ENCODE measurements at places on chromosomes 7 and 10.

- no peak for DNase-seq
- H3K4me1 ChIP-seq, result no peaks in the 10 kb centered on the region
- H3K36me3 ChIP-seq, result peaks cover 50% of the 10 kb centered on the region
- H3K27ac ChIP-seq, result no peak overlapping the region
These were observed 33.4 kb downstream of the VWDE start for GRCh38 chr7:12370249-12370648.

- no peaks in the 10 kb centered on the region for H3K36me3 ChIP-seq
- H3K27ac ChIP-seq, result no peak overlapping the region
- H3K4me3 ChIP-seq, result no peak overlapping the region
- H3K27me3 ChIP-seq, result no peaks in the 10 kb centered on the region
- H3K4me1 ChIP-seq, result no peaks in the 10 kb centered on the region
These were observed 134.1 kb upstream of the C1GALT1 start for GRCh38 chr7:7048213-7048612.

GRCh38 chr7:143284591-143285469 is at the start of gene TMEM139:
TMEM139 (plus strand) TSS chr7:143284958; CDS start chr7:143285958, 1,000 bp downstream.
- H3K27ac ChIP-seq, result no peak within 1 kb of the TSS
- peaks cover 9% of the 10 kb centered on the region for H3K4me1 ChIP-seq
- peaks cover 20% of the 10 kb centered on the region for H3K36me3 ChIP-seq
- H3K27me3 ChIP-seq, result peaks cover 10% of the 10 kb centered on the region

DNA sequence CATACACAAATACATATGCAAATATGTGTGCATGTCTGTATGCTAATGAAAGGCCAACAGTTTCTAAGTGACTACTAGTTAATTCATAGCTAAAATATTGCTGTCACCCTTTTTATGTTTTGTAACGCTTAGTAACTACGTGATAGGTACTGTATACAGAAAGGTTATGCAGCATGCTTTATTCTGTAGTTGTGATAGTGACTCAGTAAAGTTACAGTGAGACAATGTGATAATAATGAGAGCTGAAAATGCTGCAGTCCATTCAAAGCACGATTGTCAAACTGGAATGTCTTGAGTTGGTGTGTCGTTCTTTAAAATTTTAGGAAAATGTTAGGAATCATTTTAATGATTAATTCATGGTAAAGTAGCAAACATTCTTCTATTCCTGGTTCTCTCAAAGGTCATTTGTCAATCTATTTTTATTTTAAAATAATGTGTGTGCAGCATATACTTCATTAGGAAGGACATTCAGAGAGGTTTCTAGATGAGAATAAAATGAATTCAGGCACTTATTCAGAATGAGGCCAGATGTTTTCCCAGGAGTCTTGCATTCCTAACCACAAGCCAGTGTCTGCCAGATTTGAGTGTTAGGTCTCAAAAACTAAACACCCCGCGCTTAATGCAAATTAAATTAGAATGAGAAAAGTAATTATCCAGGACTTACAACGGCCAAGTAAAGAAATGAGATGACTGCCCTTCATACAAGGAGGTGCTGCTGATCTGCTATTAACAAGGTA is 408.8 kb upstream of the FZD8 start:
- H3K27me3 ChIP-seq, result no peaks in the 10 kb centered on the region
- H3K4me1 ChIP-seq, result no peaks in the 10 kb centered on the region
- no peak overlapping the region for H3K27ac ChIP-seq
- H3K4me3 ChIP-seq, result no peak overlapping the region

DNA sequence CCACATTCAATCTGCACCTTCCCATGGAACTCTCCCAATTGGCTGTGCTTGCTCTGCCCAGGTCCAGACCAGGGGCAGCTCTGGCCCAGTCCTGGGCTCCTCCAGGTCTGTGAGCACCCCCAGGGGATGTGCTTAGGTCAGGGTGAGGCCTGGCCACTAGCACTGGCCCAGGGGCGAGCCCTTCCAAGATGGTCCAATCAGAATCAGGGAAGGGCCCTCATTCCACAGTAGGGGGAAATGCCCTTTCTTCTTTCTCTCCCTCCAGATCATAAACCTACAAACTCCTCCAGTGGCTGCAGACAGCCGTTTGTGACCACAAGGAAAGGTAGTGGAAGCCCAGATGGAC is 157.0 kb downstream of the PRKAG2 start:
- H3K27me3 ChIP-seq, result no peaks in the 10 kb centered on the region
- H3K36me3 ChIP-seq, result no peaks in the 10 kb centered on the region
- no peak overlapping the region for H3K4me3 ChIP-seq
- no peak for DNase-seq
- H3K27ac ChIP-seq, result no peak overlapping the region

- H3K4me3 ChIP-seq, result no peak overlapping the region
These were observed 38.6 kb upstream of the NPY start for GRCh38 chr7:24245362-24245761.

GRCh38 chr7:91618776-91619765 is 261.4 kb downstream of the MTERF1 start:
- DNase-seq, result no peak
- no peaks in the 10 kb centered on the region for H3K4me1 ChIP-seq
- no peaks in the 10 kb centered on the region for H3K36me3 ChIP-seq
- no peaks in the 10 kb centered on the region for H3K27me3 ChIP-seq
- no peak overlapping the region for H3K4me3 ChIP-seq

GRCh38 chr7:98802781-98803110 is 67.1 kb downstream of the TMEM130 start:
- H3K36me3 ChIP-seq, result no peaks in the 10 kb centered on the region
- no peak overlapping the region for H3K27ac ChIP-seq
- H3K4me1 ChIP-seq, result no peaks in the 10 kb centered on the region

GRCh38 chr10:72243822-72244437 is 27.9 kb upstream of the ASCC1 start:
- no peak overlapping the region for H3K4me3 ChIP-seq
- DNase-seq, result no peak
- H3K4me1 ChIP-seq, result peaks cover 5% of the 10 kb centered on the region
- no peak overlapping the region for H3K27ac ChIP-seq
- no peaks in the 10 kb centered on the region for H3K36me3 ChIP-seq

- no peak for DNase-seq
- no peaks in the 10 kb centered on the region for H3K36me3 ChIP-seq
- no peak overlapping the region for H3K27ac ChIP-seq
- H3K27me3 ChIP-seq, result no peaks in the 10 kb centered on the region
These were observed 346.5 kb downstream of the TYW1 start for GRCh38 chr7:67343114-67343513.

DNA sequence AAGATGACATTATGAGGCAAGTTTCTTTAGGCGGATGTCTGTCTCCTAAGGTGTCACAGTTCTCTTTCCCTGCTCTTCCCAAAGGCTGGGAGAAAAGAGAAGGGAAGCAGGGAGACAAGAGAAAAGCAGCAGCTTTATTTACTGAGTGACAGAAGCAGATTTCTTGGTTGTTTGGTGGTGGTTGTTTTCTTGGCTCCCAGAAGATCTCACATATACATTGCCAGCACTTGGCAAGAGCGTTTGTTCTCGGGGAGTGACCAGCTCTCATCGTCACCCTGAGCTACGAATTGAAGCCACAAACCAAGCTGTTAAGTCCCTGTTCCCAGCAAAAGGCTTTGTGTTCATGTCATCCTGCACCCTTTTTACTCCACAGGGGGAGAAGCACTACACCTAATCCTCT is 11.4 kb downstream of the CDHR3 start:
- no peaks in the 10 kb centered on the region for H3K36me3 ChIP-seq
- DNase-seq, result no peak
- peaks cover 2% of the 10 kb centered on the region for H3K4me1 ChIP-seq
- H3K4me3 ChIP-seq, result no peak overlapping the region
- no peaks in the 10 kb centered on the region for H3K27me3 ChIP-seq
- no peak overlapping the region for H3K27ac ChIP-seq

DNA sequence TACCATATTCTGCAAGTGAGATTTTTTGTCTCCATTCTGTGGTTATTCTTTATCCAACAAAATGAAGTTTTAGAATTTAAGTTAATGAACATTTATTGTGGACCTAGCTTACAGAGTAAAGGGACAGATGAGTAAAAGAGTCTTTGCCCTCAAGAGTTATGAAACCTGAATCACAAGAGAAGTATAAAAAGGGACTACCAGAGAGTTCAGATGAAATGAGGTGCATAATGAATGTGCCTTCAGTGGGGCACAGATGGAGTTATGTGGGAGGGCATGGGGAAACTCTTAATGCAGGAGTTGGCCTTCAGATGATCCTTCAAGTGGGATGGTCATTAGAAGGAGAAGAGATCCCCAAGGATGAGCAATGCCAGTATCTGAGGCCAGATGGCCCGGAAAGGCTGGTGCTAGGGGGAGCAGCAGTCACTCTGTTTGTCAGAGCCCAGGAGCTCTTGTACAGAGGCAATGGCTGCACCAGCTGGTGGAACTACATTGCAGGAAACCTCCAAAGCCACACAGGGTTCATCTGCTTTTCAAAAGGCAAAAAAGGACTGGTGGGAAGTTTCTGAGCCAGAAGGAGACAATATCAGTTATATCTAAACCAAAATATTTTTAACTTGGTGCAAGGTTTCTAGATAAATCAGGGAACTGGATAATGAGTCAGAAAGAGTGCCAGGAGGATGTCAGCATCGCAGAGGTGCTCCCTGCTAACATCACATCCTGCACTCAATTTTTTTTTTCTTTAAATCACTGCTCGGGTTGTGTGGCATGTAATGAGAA is 162.0 kb downstream of the KLF6 start:
- H3K4me1 ChIP-seq, result peaks cover 8% of the 10 kb centered on the region
- peaks cover 14% of the 10 kb centered on the region for H3K36me3 ChIP-seq
- no peak for DNase-seq
- H3K27me3 ChIP-seq, result no peaks in the 10 kb centered on the region

- H3K27ac ChIP-seq, result no peak overlapping the region
- DNase-seq, result no peak
- H3K4me1 ChIP-seq, result no peaks in the 10 kb centered on the region
- no peaks in the 10 kb centered on the region for H3K36me3 ChIP-seq
- no peaks in the 10 kb centered on the region for H3K27me3 ChIP-seq
- H3K4me3 ChIP-seq, result no peak overlapping the region
These were observed 9.6 kb downstream of the DGKB start for GRCh38 chr7:14892961-14893360.

GRCh38 chr7:25626451-25627131 is 398.3 kb upstream of the NPVF start:
- no peak overlapping the region for H3K4me3 ChIP-seq
- DNase-seq, result no peak
- H3K27ac ChIP-seq, result no peak overlapping the region

GRCh38 chr7:151888079-151889067 is 11.5 kb upstream of the PRKAG2 start:
- no peaks in the 10 kb centered on the region for H3K27me3 ChIP-seq
- H3K4me3 ChIP-seq, result no peak overlapping the region
- no peaks in the 10 kb centered on the region for H3K36me3 ChIP-seq
- no peaks in the 10 kb centered on the region for H3K4me1 ChIP-seq
- no peak overlapping the region for H3K27ac ChIP-seq
- DNase-seq, result no peak

GRCh38 chr10:72285972-72286521 is 12.3 kb downstream of the DDIT4 start:
- H3K36me3 ChIP-seq, result no peaks in the 10 kb centered on the region
- no peaks in the 10 kb centered on the region for H3K4me1 ChIP-seq
- no peaks in the 10 kb centered on the region for H3K27me3 ChIP-seq

GRCh38 chr10:71203716-71204115 is 8.7 kb upstream of the UNC5B start:
- H3K27me3 ChIP-seq, result no peaks in the 10 kb centered on the region
- no peak for DNase-seq
- no peak overlapping the region for H3K27ac ChIP-seq
- no peaks in the 10 kb centered on the region for H3K4me1 ChIP-seq
- no peak overlapping the region for H3K4me3 ChIP-seq

DNA sequence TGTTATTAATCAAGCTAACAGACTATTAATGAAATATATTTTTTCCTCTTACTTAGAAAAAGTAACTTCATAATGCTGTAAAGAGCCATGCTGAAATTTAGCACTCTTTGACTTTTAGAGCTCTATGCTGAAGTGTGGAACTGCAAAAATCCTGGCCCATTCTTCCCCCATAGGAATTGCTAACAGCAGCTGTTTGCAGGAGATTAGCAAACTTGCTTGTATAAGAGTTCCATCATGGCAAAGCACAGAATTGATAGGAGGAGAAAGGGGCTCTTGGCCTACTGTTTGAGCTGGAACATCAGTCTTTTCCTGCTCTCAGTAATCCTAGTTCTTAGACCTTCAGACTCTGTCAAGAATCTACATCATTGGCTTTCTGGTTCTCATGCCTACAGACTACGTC is 18.3 kb upstream of the GNAT3 start:
- H3K36me3 ChIP-seq, result peaks cover 9% of the 10 kb centered on the region
- H3K27me3 ChIP-seq, result no peaks in the 10 kb centered on the region
- H3K4me1 ChIP-seq, result no peaks in the 10 kb centered on the region
- H3K27ac ChIP-seq, result no peak overlapping the region
- no peak for DNase-seq
- no peak overlapping the region for H3K4me3 ChIP-seq

- H3K27ac ChIP-seq, result no peak overlapping the region
- 0 out of 2 replicates have a peak, but pooled peaks cover 3% of the 10 kb centered on the region for H3K4me1 ChIP-seq
- no peaks in the 10 kb centered on the region for H3K27me3 ChIP-seq
- H3K4me3 ChIP-seq, result no peak overlapping the region
These were observed 24.6 kb upstream of the GLCCI1 start for GRCh38 chr7:7943951-7944350.

- H3K4me3 ChIP-seq, result no peak overlapping the region
- no peak for DNase-seq
- no peaks in the 10 kb centered on the region for H3K27me3 ChIP-seq
- no peak overlapping the region for H3K27ac ChIP-seq
These were observed 10.0 kb upstream of the PRKCQ start for GRCh38 chr10:6590100-6590499.

GRCh38 chr10:128163701-128164100 is 37.5 kb upstream of the MKI67 start:
- H3K4me3 ChIP-seq, result no peak overlapping the region
- H3K36me3 ChIP-seq, result no peaks in the 10 kb centered on the region
- H3K4me1 ChIP-seq, result no peaks in the 10 kb centered on the region
- no peak for DNase-seq
- no peak overlapping the region for H3K27ac ChIP-seq

DNA sequence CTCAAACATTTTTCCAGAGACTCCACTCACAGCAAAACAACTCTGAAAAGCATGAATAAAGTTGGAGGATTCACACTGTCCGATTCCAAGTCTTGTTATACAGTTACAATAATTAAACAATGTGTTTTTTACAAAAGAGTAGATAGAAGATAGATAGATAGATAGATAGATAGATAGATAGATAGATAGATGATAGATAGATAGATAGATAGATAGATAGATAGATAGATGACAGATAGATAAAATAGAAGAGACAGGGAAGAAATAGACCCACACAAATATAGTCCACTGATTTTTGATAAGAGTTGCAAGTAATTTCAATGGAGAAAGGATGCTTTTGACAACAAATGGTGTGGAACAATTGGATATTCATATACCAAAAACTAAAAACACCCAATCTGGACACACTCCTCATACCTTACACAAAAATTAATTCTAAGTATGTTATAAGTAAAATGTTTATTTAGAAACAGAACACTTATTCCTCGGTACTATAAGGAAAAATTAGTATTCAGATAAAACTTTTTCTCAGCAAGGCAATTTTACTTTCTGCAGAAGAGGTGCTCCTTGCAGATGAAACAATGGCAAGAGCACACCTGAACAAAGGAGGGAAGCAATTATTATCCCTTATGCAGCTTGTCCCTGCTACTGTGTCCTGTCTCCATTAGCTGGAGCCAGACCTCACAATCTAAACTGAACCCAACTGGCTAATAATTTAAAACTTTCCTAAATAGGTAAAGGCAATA is 5.7 kb upstream of the TAS2R39 start:
- no peak overlapping the region for H3K27ac ChIP-seq
- no peaks in the 10 kb centered on the region for H3K27me3 ChIP-seq
- no peaks in the 10 kb centered on the region for H3K36me3 ChIP-seq
- no peak overlapping the region for H3K4me3 ChIP-seq
- no peaks in the 10 kb centered on the region for H3K4me1 ChIP-seq

GRCh38 chr10:13238271-13239077 is 4.3 kb upstream of the UCMA start:
- DNase-seq, result no peak
- no peak overlapping the region for H3K4me3 ChIP-seq
- H3K36me3 ChIP-seq, result no peaks in the 10 kb centered on the region
- H3K27me3 ChIP-seq, result no peaks in the 10 kb centered on the region
- no peak overlapping the region for H3K27ac ChIP-seq
- peaks cover 7% of the 10 kb centered on the region for H3K4me1 ChIP-seq
